ENCODE measurements at places on chromosomes 1 and 21.

- DNase-seq, result no peak
Observed at GRCh38 chr1:25527226-25527846, 16.1 kb upstream of the LDLRAP1 start.

- peak; percentile 33 for DNase-seq
Observed at GRCh38 chr1:245166471-245166885, 11.7 kb downstream of the KIF26B start.

- no peak for DNase-seq
Observed at GRCh38 chr1:153371231-153371630, 4.2 kb downstream of the S100A12 start.

- DNase-seq, result no peak
Observed at GRCh38 chr1:233689748-233690254, 75.9 kb downstream of the KCNK1 start.

- no peak for DNase-seq
Observed at GRCh38 chr1:158939180-158939579, 7.8 kb downstream of the PYHIN1 start.

GRCh38 chr21:45992301-45993209, 11.0 kb downstream of the COL6A1 start:
- no peak for DNase-seq

DNA sequence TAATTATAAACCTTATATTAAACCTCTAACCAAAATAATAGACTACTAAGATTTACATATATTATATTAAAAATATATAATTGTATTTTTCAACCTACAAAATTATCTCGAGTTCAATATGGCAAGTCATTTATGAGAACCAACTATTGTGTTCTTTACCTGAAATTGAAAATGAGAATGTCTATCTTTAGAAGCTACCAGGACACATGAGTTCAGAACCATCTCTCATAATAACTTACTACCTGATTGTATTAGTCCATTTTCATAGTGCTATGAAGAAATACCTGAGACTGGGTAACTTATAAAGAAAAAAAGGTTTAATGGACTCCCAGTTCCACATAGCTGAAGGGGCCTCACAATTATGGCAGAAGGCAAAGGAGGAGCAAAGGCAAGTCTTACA, 6.8 kb downstream of the HAO2 start:
- DNase-seq, result no peak

DNA sequence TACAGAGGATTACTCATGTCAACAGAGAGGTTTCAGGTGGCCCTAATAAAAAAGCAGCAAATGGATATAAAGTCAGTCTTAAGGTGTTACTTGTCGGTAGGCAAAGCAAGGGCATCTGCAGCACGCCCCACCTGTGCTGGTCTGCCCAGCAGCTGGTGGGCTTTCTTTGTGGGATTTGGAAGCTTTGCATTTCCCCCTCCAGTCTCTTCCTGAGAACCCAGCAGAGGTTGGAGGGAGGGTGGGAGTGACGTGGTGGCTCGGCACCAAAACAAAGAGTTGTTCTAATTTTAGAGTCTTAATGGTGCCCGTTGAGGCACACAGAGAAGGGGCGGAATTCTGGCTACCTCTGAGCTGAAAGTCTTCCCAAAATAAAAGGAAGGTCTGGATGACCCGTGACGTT, 4.8 kb upstream of the PCBP3 start:
- no peak for DNase-seq

DNA sequence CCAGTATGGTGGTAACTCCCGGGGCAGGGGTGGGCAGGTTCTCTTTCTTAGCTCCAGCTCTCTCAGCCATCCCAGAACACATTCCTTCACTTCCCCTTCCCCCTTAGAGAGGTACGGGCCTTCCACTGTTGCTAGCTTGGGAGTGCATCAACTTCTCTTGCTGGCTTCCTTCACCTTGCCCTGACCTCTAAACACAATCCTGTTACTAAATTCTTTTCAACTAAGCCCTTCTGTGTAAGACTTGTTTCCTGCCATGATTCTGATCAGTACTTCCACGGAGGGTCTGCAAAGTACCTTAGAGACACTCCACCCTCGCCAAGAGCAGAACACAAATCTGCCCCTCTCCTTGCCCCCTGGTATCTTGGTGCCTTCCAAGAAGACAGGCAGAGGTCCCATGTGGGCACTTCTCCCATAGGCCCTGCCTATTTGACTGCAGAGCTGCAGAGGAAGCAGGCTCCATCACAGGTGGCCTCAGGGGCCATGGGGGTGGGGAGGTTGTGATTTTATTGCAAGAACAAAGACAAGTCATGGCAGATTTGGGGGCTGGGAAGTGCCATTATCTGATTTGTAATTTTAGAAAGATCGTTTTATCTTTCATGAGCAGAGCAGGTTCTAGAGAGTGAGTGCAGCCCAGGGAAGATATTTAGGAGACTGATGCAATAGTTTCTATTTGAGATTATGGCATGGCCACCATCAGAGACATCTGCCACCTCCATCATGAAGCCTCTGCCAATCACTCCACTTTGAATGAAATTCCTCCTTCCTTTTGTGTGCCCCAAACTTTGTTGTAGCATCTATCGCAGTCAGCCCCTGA, 182.5 kb upstream of the JUN start:
- DNase-seq, result no peak

DNA sequence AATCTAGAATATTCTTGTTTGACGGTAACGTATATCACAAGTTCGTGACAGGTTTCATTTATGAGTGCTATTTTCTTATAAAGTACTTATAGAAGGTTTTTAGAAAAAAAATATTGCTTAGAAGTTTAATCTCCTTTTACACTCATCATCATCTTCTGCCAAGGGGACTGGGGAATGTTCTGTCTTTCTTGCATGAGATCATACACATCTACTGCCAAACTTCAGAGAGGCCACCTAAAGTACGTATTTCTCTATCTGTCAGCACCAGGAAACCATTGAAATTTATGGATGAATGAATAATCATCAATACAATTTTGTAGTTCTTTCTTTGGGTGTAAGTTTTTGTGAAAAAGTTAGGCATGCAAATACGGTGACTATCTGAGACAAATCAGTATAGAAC, 245.8 kb downstream of the SPATA17 start:
- DNase-seq, result no peak

GRCh38 chr1:32716312-32717148, 14.0 kb upstream of the SYNC start:
- DNase-seq, result no peak

- DNase-seq, result no peak
Observed at GRCh38 chr1:156424806-156425432, 55.9 kb downstream of the RHBG start.

DNA sequence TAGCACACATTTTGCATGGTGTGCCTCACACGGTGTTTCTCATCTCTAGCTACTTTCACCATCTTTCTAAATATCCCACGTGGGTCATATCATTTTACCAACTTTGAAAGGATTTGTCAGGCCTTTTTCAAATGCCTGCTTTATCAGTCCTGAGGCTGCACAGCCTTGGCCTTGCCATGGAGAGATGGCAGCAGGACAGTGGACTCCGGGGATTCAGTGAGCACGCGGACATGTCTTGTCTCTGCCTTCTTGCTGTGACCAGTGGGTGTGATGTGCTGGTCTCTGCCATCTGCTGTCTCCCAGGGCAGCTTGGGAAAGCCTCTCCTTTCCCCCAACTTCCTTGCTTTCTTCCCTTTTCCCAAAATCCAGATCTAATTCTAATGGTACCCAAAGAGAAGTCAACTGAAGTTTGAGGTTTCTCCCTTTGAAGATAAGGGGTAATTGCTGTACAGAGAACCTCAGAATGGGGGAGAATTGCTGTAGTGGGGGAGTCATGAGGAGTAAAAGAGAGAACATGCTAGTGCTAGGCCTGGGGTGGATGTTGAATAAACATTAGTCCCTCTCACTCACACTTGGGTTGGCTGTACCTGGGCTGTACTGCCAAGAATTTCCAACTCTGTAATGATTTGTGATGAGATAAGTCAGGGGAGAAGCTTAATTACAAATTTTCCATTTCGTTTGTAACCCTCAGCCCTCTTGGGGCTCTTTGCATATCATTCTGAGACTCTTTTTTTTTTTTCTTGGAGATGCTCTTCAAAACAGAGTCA, 99.5 kb downstream of the GALNT2 start:
- DNase-seq, result no peak

GRCh38 chr21:37758982-37759381, 157.3 kb downstream of the KCNJ6 start:
- DNase-seq, result peak; percentile 65

DNA sequence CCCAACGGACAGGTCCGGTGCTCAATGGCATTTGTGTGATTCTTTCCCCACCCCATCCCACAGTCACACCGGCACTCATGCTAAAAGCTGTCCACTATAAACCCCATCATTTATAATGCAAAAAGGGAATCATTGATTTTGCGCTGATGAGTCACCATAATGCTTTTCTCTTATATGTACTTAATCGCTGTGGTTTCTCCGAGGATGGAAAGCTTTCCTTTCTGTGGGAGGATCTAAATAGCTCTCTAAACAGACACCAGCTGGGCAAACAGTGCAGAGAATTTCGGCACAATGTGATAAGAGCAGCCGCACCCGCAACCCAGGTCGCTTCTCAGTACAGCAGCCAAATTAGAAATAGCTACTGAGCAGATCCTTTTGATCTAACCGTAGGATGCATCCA, 85.6 kb downstream of the SETD4 start:
- DNase-seq, result no peak

- peak; percentile 54 for DNase-seq
Observed at GRCh38 chr1:157363660-157364140, 188.6 kb downstream of the FCRL5 start.

DNA sequence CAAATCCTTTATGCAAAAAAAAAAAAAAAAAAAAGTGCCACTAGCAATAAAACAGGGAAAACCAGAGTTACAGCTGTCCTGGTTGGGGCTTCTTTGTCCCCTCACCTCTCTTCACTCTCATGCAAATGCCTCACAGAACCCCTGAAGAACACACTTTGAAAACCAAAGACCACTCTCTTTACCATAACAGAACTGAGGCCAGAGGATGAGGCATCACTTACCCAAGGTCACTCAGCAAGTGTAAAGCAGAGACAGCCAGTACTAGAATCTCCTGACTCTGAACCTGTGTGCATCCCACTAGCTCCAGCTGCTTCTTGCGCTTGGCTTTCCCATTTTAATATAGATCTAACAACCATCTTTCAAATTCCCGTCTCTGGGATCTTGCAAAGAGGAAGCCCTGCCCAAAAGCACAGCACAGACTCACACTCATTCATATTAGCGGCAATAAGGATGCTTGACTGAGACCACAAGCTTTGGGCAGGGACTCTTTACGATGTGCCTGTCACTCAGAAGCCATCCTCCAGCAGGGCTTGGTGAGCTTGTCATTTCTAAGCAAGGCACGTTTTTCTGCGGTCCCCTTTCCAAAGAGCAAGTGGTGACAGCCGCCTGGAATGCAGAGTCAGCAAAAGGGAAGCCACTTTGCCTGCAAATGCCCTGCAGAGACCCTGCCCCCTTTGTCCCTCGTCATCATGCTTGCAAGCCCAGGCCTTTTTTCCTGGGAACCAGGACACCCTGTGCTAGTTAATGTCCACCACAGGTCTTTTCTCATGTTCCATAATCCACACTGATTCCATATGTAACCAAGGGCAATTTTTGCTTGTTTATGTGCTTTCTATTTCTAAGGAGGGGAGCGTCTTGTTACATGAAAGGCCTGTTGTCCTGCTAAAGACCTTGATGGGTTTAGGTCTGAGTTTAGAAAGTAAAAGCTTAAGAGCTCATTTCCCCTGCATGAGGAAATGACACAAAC, 76.5 kb upstream of the NFIA start:
- no peak for DNase-seq

- DNase-seq, result no peak
Observed at GRCh38 chr1:57420981-57421785, 2.7 kb downstream of the DAB1 start.

GRCh38 chr1:156180471-156180870, 13.4 kb upstream of the SLC25A44 start:
- DNase-seq, result no peak

DNA sequence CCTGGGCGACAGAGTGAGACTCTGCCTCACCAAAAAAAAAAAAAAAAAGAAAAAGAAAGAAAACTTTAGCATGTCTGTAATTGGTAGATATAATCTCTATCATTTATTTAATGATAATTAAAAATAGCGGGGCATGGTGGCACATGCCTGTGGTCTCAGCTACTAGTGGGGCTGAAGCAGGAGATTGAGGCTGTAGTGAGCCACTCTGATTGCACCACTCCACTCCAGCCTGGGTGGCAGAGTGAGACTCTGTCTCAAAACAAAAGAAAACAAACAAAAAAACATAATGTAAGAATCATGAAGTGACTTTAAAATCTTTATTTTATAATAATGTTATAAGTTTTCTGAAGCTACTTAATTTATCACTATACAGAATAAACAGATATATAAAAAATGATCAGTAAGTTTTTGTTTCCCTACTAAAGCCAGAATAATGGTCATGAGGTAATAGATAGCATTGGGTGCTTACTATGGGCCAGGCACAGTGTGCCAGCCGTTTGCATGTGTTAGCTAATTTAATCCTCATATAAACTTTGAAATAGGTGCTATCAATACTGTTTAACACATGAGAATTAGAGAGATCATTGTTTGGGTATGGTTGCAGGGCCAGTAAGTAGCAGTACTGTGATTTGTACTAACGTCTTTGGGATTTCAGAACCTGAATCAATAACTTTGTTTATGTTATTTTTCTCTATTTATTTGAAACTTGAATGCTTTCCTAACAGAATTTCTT, 23.8 kb downstream of the CLIC4 start:
- peak; percentile 48 for DNase-seq

- DNase-seq, result no peak
Observed at GRCh38 chr1:246687002-246687401, 37.2 kb upstream of the SCCPDH start.

- no peak for DNase-seq
Observed at GRCh38 chr1:26838474-26839338, 12.2 kb downstream of the ZDHHC18 start.

DNA sequence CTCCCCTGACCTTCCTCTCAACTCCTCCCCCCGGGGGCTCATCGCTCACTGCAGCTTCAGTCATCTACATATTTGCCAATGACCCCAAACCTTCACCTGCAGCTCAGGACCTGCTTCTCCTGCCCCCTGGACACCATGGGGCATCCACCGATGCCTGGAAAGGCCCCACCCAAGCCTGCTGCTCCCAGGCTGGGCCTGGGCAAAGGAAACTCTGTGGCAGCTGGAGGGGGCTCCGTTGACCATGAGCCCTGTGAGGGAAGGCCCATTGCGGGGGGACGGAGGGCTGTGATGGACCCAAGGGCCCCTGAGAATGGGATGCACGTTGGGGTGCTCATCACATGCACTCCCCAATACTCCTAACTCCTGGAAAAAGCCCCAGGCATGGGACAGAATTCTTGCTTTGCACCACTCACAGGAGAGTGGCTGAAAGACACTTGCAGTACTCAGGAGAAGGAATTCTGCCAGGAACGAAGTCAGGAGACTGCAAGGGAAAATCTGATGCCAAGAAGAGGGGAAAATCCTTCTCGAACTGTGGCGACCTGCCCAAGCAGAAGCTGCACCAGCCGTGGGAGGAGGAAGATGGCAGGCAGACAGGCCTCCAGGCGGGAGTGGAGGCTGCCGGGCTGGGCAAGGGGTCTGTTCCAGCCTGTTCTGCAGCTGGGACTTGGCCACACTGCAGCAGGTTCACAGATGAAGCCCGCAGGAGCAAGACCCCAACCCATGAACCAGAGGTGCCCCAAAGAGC, 18.4 kb downstream of the MATN1 start:
- no peak for DNase-seq
